ENCODE measurements at places on chromosomes 3 and 15. TPM values are rescaled to one million over a fixed set of nuclear protein-coding genes. Genes with fewer than 3 reads are reported as not detected.

Gene ROPN1B
- total RNA-seq: not detected

DNA sequence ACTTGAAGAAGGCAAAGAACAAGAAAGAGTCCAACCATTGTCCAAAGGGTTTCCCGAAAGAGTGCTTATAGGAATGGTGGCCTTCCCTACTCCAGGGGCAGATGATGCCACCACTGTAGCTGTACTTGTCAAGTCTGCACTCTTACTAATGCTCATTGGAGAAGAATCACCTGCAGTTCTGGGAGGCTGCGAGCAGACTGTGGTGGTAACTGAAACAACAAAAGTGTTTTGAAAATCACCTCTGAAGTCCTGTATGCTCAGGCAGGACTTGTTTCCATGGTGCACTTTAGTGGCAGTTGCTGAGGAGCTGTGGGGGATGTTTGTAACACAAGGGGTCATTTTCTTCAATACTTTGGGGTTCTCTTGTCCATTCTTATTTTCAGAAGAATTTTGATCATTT, 36.0 kb downstream of the USF3 start:
- no peak overlapping the region for H3K4me3 ChIP-seq
- H3K27ac ChIP-seq: no peak overlapping the region
- DNase-seq: no peak
- H3K27me3 ChIP-seq: no peaks in the 10 kb centered on the region
- H3K4me1 ChIP-seq: no peaks in the 10 kb centered on the region
- peaks cover 61% of the 10 kb centered on the region for H3K36me3 ChIP-seq

- peaks cover 35% of the 10 kb centered on the region for H3K4me1 ChIP-seq
- no peak for DNase-seq
- H3K27ac ChIP-seq: peak overlapping the region; percentile 7
- no peaks in the 10 kb centered on the region for H3K36me3 ChIP-seq
These were observed 2.3 kb upstream of the MBNL1 start for GRCh38 chr3:152266221-152266995.

DNA sequence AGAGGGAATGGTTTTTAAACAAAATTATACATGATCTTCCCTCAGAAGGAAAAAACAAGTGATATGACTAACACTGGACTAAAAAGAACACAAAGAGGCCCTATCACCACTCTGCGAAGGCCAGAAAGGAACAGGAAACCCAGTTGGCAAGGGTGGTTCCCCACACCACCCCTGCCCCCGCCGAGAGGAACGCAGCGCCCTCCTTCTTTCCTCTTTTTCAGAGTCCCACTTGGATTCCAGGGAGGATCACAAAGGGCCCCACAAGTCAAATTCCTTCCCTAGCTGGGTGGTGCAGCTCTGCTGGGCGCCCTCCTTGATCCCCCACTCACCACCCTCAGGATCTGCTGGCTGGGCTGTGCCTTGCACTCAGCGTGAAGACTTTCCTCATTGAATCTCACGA, 29.8 kb downstream of the PLA1A start:
- no peak overlapping the region for H3K4me3 ChIP-seq
- H3K4me1 ChIP-seq: peaks cover 27% of the 10 kb centered on the region
- H3K27ac ChIP-seq: no peak overlapping the region
- no peak for DNase-seq

- peaks cover 4% of the 10 kb centered on the region for H3K36me3 ChIP-seq
- no peak for DNase-seq
- H3K4me3 ChIP-seq: no peak overlapping the region
- peaks cover 16% of the 10 kb centered on the region for H3K4me1 ChIP-seq
These were observed 34.0 kb downstream of the PRKCD start for GRCh38 chr3:53195066-53195450.

DNA sequence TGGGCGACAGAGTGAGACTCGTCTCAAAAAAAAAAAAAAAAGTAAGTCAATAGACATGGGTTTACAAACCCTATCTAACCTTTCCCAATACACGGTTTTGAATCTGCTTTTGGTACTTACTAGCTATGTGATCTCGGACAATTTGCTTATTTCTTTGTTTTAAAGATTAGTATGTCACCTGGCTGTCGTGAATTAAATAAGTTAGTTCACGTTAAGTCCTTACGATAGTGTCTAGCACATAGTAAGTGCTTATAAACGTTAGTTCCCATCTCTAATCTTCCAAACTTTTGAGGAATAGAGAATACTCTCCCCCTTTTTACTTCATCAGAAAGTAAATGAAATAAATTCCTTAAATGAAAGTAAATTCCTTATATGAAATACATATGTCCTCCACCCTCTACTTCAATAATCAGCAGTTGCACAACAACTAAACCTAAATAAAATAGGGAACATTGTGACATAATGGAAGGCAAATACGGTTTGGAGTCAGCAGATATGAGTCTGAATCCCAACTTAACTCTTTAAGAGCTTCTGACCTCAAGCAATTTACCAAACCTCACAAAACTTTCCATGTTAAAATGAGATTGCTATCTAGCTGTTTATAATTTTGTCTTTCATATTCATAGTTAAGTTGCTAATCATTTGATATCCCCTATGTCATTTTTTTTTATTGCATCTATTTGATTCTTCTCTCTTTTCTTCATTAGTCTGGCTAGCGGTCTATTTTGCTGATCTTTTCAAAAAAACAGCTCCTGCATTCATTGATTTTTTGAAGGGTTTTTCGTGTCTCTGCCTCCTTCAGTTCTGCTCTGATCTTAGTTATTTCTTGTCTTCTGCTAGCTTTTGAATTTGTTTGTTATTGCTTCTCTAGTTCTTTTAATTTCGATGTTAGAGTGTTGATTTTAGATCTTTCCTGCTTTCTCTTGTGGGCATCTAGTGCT, 134.6 kb downstream of the PEAK1 start:
- H3K27ac ChIP-seq: no peak overlapping the region
- no peaks in the 10 kb centered on the region for H3K27me3 ChIP-seq
- peaks cover 20% of the 10 kb centered on the region for H3K4me1 ChIP-seq
- no peak overlapping the region for H3K4me3 ChIP-seq

- H3K4me1 ChIP-seq: peaks cover 15% of the 10 kb centered on the region
- no peak overlapping the region for H3K27ac ChIP-seq
- no peak overlapping the region for H3K4me3 ChIP-seq
- peaks cover 3% of the 10 kb centered on the region for H3K36me3 ChIP-seq
- no peak for DNase-seq
These were observed 60.9 kb upstream of the MEX3B start for GRCh38 chr15:82106679-82107078.

DNA sequence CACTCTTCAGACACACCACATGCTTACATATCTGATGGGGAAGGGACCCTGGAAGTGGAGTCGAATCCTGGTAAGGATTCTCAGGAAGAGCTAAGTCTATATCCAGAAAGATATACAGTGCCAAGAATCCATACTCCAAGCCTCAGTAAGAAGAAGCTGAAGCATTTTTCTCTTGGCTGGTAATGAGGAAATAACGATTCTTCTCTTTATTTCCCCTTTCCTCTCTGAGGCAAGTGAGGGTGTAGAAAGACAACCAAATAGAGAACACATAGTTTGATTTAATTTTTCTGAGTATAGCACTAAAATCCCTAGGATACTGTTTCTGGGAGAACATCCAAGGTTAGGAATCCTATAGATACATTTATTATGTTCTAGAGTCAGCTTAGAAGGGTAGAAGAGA, 857.3 kb downstream of the TUSC7 start:
- H3K4me1 ChIP-seq: peaks cover 3% of the 10 kb centered on the region
- no peak for DNase-seq
- no peaks in the 10 kb centered on the region for H3K36me3 ChIP-seq

GRCh38 chr15:43948691-43949325, 122.0 kb downstream of the WDR76 start:
- no peak overlapping the region for H3K4me3 ChIP-seq
- H3K36me3 ChIP-seq: no peaks in the 10 kb centered on the region
- DNase-seq: no peak

Measured in mesothelial cell of epicardium (in vitro differentiated cells).